ENCODE measurements at places on chromosomes 5 and 9. TPM values are rescaled to one million over a fixed set of nuclear protein-coding genes. Genes with fewer than 3 reads are reported as not detected.

DNA sequence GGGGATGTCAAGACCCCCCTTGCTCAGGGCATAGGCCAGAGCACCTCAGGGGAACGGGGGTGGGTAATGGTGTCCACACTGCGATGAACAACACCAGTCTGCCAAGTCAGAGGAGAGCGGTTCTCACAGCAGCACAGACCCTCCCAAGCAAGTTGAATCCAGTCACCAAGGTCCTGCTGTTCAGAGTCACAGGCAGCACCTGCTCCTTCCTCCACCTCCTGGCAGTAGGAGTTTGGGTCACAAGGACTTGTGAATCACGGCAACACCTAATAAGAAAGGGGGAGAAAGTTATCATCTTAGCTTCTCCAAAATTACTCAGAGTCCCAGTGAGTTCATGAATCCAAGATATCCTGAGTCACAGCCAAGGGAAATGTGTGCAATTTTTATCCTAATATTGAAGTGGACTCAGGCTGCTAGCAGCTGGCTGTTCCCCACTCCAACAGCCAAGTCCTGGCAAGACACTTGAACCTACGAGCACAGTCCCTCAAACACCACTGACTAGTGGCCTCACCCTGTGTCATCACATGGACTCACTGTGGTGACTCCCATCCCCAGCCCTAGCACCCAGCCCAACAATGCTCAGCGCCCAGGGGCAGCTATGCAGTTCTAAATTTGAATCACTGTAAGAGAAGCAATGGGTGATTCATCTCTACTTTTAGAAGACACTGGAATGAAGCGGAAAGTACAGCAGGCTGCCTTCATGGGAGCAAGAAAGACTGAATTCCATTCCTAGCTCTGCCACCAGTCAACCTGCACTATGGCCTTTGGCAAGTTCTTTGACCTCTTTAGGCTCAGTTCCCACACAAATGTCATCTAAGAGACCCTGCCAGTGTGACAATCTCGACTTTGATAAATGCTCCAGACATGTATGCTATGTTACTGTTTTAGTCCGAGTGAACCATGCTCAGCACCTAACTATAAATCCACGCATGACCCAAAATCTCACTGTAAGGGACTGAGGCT, 113.7 kb downstream of the KLHL3 start:
- no peak for DNase-seq

- DNase-seq, result no peak
Observed at GRCh38 chr5:128174951-128175350, 91.4 kb downstream of the SLC12A2 start.

DNA sequence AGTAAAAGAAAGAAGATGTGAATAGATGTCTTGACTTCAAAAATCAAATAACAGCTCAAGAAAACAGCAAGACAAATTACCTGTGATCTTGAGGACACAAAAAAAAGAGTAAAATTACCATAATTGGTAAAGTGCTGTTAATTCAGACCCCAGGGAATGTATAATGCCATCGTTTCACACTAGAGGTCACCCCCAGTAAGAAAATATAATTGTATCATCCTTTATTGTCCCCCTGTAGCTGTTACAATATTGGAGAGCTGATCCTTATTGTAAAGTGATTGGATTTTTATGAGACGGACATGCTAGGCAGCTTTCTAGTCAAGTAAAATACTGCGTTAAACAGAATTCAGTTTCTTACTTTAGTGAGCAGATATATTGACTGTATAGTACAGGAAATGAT, 377.0 kb downstream of the TLE1 start:
- DNase-seq, result no peak

- no peak for DNase-seq
Observed at GRCh38 chr5:4023753-4024335, 428.2 kb downstream of the IRX1 start.

DNA sequence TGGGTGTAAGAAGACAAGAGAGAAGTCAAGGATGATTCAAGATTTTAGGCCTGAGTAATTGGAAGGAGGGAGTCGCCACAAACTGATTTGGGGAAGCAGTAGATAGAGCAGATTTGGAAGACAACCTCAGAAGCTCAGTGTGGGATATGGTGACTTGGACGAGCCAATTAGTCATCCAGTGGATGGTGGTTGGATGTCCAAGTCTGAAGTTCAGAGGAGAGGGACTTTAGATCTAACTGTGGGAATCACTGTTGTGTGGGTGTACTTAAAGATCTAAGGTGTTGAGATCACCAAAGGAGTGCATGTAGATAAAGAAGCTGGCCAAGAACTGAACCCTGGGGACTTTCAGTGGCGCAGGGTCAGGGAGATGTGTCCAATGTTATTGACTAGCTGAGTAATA, 2.2 kb downstream of the IDNK start:
- DNase-seq, result no peak

- no peak for DNase-seq
Observed at GRCh38 chr5:55306641-55307382, 682 bp downstream of the DHX29 start.

GRCh38 chr9:114083666-114084065, 5.6 kb upstream of the AMBP start:
- DNase-seq, result no peak

DNA sequence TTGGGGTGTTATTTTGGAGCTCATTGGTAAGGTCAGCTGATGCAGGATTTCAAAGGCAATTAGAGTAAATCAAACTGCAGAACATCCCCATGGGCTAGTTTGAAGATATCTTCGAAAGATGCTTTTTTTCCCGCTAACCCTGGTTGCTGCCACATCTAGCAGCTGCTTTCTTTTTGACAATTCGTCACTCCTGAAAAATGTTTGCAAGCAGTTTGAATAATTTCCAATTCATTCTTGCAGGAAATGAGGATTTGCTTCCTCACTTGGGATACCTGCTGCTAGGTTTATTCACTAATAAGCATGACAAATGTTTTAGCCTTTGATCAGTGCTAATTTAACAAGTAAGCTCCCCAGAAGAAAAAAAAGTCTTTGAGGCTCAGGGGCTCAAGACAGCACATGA, 649.6 kb upstream of the RORB start:
- no peak for DNase-seq

GRCh38 chr5:96516631-96517071, 83.6 kb upstream of the PCSK1 start:
- DNase-seq, result no peak

Gene AFAP1L1
- total RNA-seq, result 0.13 TPM

Gene CCDC192
- total RNA-seq, result not detected

Gene MYO10
- not detected for total RNA-seq
